ENCODE measurements at places on chromosomes 7 and 10. TPM values are rescaled to one million over a fixed set of nuclear protein-coding genes. Genes with fewer than 3 reads are reported as not detected.

DNA sequence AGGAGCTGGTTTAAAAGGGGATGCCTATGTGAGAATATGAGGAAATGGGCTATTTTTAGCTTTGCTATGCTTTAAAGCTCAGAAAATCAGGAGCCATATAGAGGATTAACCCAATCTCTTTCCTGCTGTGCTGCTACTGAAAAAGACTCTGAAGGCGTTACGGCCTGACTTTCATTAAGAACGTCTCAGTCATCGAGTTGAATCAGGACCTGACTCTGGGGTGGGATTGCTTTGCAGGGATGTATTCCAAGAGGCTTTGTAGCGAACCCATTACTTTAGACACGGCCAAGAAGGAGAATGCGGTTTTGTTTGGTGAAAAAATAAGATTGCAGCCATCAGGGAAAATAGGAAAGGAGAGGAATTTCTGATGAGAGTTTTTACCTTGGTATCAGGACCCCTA lies 426.9 kb downstream of the CCSER2 start:
- H3K27me3 ChIP-seq: no peaks in the 10 kb centered on the region
- no peaks in the 10 kb centered on the region for H3K4me1 ChIP-seq
- no peak overlapping the region for H3K4me3 ChIP-seq
- H3K27ac ChIP-seq: no peak overlapping the region
- no peaks in the 10 kb centered on the region for H3K36me3 ChIP-seq

DNA sequence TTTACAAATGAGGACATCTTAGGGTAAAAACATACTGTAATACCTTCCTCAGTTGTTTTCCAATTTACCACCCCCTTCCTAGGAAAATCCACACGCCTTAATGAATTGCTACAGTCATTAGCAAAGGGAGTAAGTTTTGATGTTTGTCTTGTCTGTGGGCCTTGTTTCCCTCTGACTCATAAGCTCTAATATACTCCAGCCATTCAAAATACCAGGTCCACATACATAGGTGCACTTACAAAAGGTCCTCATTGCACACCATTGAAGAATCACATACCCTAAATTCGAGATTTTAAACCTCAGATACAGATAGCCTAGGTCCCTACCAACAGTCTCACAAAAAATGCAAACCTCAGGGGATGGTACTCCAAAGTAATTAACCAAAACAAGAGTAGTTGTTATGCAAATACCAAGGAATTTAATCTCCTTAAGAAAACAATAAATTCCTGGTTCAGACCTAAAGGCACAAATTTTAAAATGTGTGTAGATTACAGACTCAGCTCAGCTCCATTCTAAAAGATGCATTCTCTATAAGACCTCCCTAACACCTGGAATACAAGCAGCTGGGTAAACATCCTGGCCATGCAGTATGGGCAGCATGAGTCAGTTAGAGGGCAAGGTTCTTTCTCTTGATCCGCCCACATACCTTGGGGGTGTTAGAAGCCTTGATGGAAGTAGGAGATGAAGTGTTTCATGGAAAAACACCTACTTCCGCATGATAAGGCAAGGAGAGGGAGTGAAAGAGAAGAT lies 3.0 kb upstream of the LIPK start:
- peaks cover 26% of the 10 kb centered on the region for H3K4me1 ChIP-seq
- no peak overlapping the region for H3K4me3 ChIP-seq
- H3K27ac ChIP-seq: peak overlapping the region; percentile 31
- no peaks in the 10 kb centered on the region for H3K36me3 ChIP-seq
- H3K27me3 ChIP-seq: no peaks in the 10 kb centered on the region
- peak; percentile 73 for DNase-seq

DNA sequence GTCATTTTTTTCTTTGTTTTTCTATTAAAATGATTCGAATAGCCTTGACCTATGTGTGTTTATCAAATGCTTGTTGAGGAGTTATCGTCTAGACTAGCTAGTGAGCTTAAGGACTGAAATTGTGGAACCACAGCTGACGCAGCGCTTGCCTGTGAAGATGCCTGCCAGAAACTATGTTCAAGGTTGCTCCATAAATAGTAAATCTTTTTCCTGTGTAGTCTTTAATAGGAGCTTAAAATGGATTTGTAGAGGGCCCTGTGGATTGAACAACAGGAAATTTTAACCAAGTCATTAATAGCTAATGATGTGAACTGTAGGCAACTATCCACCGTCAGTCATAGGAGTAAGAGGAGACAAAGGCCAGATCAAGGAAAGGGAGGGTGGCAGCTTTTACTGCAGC lies 145.1 kb downstream of the GNAI1 start:
- DNase-seq: no peak
- no peaks in the 10 kb centered on the region for H3K27me3 ChIP-seq
- no peak overlapping the region for H3K27ac ChIP-seq
- no peaks in the 10 kb centered on the region for H3K36me3 ChIP-seq
- no peak overlapping the region for H3K4me3 ChIP-seq

DNA sequence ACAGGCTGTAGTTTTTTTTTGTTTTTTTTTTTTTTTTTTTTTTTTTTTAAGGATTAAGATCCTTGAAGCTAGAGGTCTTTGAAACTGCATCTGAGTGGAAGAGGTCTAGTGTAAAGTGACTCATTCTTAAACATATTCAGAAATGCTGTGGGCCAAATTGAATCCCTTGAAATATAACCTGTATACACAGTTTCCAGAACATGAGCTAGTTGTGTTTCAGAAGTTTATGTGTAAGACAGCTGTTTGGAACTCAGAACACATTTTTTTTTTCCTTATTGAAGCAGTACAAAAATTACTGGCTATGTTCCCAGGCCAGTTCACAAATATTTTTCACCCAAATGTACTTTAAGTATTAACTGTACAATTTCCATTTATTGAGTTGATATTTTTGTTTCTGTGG lies 67.9 kb downstream of the PPP1R9A start:
- no peaks in the 10 kb centered on the region for H3K27me3 ChIP-seq
- no peaks in the 10 kb centered on the region for H3K4me1 ChIP-seq
- H3K36me3 ChIP-seq: no peaks in the 10 kb centered on the region
- H3K27ac ChIP-seq: no peak overlapping the region
- no peak for DNase-seq

DNA sequence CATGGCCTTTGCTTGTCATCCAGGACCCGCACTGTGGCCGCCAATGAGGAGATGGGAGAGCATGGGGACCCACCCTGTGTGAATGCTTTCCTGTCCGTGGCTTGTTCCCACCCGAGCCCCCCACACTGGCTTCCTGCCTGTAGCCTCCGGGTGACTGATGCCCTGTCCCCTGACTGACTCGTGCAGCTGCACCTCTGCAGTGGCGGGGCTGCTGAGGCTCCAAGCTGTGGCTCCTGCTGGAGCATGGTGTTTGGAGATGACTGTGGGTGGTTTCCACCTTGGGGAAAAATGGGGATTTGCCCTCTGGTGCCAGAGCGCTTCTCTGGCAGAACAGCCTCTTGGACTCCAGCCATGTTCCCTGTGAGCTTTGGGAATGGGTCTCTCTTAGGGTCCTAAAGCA lies 2.1 kb downstream of the CAMK1D start:
- peaks cover 30% of the 10 kb centered on the region for H3K27me3 ChIP-seq
- no peak overlapping the region for H3K4me3 ChIP-seq
- no peaks in the 10 kb centered on the region for H3K36me3 ChIP-seq
- DNase-seq: no peak
- peaks cover 8% of the 10 kb centered on the region for H3K4me1 ChIP-seq

GRCh38 chr10:125027871-125028869 lies 86.2 kb downstream of the ZRANB1 start:
- H3K27ac ChIP-seq: no peak overlapping the region
- peaks cover 27% of the 10 kb centered on the region for H3K36me3 ChIP-seq
- H3K4me3 ChIP-seq: no peak overlapping the region
- no peaks in the 10 kb centered on the region for H3K27me3 ChIP-seq

GRCh38 chr10:88383276-88383675 lies 199.8 kb downstream of the RNLS start:
- H3K27me3 ChIP-seq: no peaks in the 10 kb centered on the region
- no peak overlapping the region for H3K27ac ChIP-seq
- no peak overlapping the region for H3K4me3 ChIP-seq

GRCh38 chr7:12211711-12212485 lies 804 bp downstream of the TMEM106B start:
- peak overlapping the region; percentile 86 for H3K27ac ChIP-seq
- H3K4me3 ChIP-seq: peak overlapping the region; percentile 92
- H3K36me3 ChIP-seq: no peaks in the 10 kb centered on the region

DNA sequence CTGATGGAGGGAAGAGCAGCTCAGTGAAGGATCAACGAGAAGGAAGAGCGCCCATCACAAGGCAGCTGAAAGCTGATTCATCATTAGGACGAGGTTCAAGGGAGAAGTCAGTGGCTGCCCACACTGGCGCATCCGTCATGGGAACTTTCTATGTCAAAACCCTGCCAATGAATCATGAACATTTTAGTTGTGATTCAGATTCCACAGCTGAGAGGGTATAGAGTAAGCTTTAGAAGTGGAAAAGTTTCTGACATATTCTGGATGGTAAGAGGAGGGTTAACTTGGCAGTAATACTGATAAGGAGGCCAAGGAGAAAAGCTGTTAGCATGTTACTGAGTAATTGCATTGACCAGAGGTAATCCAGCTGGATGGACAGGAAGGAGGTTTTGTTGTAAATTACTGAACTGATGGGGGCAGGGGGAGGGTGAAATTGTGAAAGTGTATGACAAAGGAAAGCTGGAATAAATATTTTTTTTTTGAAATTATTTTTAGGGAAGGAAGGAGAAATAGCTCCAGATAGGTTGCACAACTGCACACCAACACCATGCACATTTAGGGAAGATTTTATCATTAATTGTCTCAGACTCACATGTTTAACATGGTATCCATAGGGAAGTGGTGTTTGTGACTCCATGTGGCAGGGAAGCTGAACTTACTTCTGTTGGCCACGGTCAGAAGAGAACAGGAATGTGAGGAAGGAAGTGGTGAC lies 78.3 kb upstream of the NRP1 start:
- H3K4me3 ChIP-seq: no peak overlapping the region
- no peaks in the 10 kb centered on the region for H3K27me3 ChIP-seq
- H3K27ac ChIP-seq: no peak overlapping the region
- H3K36me3 ChIP-seq: no peaks in the 10 kb centered on the region

DNA sequence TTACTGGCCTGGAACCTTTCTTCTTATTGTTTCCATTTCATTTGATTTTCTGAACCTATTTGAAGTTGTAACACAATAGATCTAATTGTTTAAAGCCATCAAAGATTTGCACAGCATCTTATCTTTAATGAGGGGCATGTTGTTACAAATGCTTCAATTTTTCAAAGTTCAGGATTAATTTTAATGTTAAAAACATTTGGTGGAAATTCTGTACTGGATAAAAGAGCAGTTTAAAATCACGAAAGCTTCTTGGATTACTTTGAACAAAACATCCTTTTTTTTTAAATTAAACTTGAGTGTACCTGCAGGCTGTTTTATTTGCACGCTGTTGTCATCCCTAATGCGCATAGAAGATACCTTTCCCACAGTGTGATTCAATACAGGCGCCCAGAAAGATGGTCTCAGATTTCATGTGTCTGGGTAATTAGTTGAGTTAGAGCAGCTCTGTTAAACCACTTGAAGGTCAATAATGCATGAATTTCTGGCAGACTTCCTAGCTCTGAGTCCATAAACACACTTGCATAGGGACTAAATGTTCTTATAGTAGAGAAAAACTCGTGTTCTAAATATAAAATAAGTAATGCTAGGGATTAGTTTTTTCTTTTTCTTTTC lies 29.3 kb upstream of the DDX50 start:
- H3K4me1 ChIP-seq: no peaks in the 10 kb centered on the region
- no peak overlapping the region for H3K27ac ChIP-seq
- H3K4me3 ChIP-seq: no peak overlapping the region
- H3K36me3 ChIP-seq: no peaks in the 10 kb centered on the region

- H3K27me3 ChIP-seq: peaks cover 7% of the 10 kb centered on the region
- no peak overlapping the region for H3K4me3 ChIP-seq
- DNase-seq: no peak
- H3K36me3 ChIP-seq: no peaks in the 10 kb centered on the region
- no peak overlapping the region for H3K27ac ChIP-seq
Measured at GRCh38 chr7:115812794-115813193, 217.8 kb downstream of the TFEC start.

DNA sequence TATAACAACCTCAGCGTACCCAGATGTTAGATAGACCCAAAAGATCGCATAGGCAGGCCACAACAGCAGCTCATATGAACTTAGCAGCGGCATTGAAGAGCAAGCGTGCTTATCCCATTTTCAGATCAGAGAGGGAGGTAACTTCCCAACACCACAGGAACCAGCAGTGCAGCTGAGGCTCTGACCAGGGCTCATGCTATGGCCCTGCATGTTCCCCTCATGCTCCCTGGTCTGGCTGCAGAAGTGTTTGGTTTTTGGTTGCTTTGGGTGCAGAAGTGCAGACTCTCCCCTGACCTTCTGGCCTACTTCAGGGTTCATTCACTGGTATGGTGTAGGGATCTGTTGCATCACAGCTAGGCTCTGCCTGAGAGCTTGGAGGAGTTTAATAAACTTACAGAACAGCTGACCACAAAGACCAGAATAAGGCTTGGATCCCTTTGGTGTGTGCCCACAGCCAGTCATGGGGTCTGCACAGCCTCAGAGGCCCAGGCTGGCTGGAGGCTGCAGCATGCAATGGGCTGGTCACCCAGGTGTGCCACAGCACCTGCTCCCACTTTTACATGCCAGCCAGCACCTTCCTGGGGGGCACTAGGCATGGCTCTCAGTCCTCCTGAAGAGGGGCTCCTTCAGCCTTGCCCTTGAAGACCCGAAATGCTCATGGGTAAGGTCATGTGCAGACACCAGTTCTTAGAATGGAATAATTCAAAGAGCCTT lies 9.1 kb upstream of the CXCL12 start:
- no peaks in the 10 kb centered on the region for H3K27me3 ChIP-seq
- no peak overlapping the region for H3K4me3 ChIP-seq
- no peaks in the 10 kb centered on the region for H3K36me3 ChIP-seq

GRCh38 chr7:129394982-129395914 lies 39.0 kb upstream of the STRIP2 start:
- no peak overlapping the region for H3K27ac ChIP-seq
- H3K27me3 ChIP-seq: no peaks in the 10 kb centered on the region
- DNase-seq: no peak
- peaks cover 9% of the 10 kb centered on the region for H3K4me1 ChIP-seq
- H3K4me3 ChIP-seq: no peak overlapping the region

DNA sequence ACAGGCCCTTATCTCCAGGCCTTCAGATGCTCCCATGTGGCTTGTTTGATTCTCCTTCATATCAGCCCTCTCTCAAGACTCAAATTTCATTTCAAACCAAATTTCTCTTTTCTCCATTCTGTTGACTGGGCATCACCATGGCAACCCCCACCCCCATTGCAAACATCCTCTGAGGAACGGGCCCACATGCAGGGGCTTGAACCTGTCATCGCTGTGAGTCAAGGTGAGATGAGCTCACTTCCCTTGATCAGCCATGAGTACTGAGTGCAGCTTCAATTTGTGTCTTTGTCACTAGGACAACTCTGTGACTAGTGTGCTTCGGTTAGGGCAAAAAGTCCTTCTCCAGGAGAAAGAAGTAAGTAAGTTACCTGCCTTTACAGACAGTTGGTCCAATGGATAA lies 41.9 kb downstream of the CALML3 start:
- no peaks in the 10 kb centered on the region for H3K36me3 ChIP-seq
- peak overlapping the region; percentile 100 for H3K27ac ChIP-seq
- peak; percentile 95 for DNase-seq
- H3K4me1 ChIP-seq: peaks cover 49% of the 10 kb centered on the region

The CD36 gene
- 0.59 TPM for polyA plus RNA-seq

The OR2A42 gene
- polyA plus RNA-seq: not detected

The ENTPD7 gene
- 20.9 TPM for polyA plus RNA-seq

The OR6B1 gene
- polyA plus RNA-seq: not detected

The ZNF488 gene
- 1.4 TPM for polyA plus RNA-seq

The MAGI2 gene
- polyA plus RNA-seq: 0.10 TPM

The SPDYE1 gene
- polyA plus RNA-seq: not detected

The RBP3 gene
- not detected for polyA plus RNA-seq

The FAM25C gene
- 26.2 TPM for polyA plus RNA-seq

The PLPP4 gene
- polyA plus RNA-seq: 0.76 TPM

Measured in keratinocyte (primary cell).